ENCODE measurements at places on chromosomes 11 and 22. TPM values are rescaled to one million over a fixed set of nuclear protein-coding genes. Genes with fewer than 3 reads are reported as not detected.

DNA sequence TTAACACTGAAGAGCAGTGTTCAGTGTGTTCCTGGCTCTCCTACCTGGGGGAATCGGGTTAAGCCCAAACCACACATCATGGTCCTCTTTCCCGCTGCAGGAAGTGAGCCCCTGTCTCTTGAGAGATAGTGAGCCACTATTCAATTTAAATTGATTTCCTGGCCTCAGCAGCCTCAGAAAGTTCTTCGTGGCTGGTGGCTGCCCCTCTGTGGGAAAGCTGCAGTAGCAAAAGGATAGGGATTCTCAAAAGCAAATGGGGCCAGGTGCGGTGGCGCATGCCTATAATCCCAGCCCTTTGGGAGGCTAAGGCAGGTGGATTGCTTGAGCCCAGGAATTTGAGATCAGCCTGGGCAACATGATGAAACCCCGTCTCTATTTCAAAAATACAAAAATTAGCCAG lies 49.1 kb upstream of the CD5 start:
- no peak for DNase-seq

- DNase-seq: no peak
These were observed 78.4 kb upstream of the ANO1 start for GRCh38 chr11:69999721-70000120.

GRCh38 chr11:81979448-81979847 lies 754.2 kb downstream of the FAM181B start:
- DNase-seq: peak; percentile 48

GRCh38 chr22:19483481-19484244 lies 3.9 kb downstream of the CDC45 start:
- DNase-seq: no peak

DNA sequence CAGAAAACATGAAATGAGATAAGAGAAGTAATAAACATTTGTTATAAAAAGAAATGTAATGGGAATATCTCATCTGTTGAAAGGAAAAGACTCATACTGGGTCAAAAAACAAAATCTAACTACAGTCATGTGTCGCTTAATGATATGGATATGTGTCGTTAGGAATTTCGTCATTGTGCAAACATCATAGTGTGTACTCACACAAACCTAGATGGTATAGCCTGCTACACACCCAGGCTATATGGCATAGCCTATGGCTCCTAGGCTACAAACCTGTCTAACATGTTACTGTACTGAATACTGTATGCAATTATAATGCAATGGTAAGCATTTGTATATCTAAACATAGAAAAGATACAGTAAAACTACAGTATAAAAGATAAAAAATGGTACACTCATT lies 89.8 kb upstream of the ZC3H12C start:
- no peak for DNase-seq

DNA sequence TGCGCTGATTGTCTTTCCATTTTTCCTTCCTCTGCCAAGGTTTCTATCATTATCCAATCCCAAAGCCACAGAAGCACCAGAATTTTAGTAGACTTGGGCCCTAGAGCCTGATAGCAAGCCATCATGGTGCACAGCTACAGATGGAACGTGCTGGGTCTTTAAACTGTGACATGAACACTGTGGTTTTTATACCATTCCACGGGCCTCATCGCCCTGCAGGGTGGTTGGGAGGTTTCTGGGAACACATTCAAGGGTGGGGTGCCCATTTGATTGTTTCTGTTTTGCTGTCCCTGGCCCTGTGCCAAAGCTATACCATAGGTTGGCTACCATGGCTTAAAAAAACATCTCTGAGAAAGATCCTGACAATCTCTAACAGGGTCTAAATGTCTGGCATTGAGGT lies 151.9 kb downstream of the CACNA1I start:
- DNase-seq: no peak

GRCh38 chr11:70568814-70569617 lies 170.7 kb downstream of the CTTN start:
- DNase-seq: no peak

The OR2D2 gene
- 2.4 TPM for total RNA-seq

The OTOG gene
- total RNA-seq: not detected
